NCI-H1417 (cell line): ENCODE measurements at places on chromosomes 12 and 14.

DNA sequence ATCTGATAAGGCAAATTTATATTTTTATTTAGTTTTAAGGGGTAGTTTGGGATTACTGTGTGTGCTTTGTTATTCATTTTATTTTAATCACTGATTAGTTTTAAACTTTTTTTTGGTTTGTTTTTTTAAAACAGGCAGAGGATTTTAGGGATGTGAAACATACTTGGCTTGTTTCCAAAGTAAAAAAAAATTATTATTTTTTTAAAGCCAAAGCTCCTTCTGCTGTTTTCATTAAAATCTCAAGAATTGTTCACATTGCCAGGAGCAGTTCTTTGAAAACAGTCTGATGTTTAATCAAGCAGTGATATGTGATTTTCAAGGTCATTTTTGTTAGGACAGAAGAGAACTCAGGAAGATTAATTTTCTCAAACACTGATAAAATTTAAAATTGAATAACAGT, 11.2 kb downstream of the TTC8 start:
- no peak for DNase-seq

GRCh38 chr14:31530136-31530535, 31.1 kb upstream of the NUBPL start:
- no peak for DNase-seq

- no peak for DNase-seq
These were observed 13.4 kb downstream of the ALDH2 start for GRCh38 chr12:111780166-111780565.

GRCh38 chr14:69107407-69108003, 45.4 kb downstream of the DCAF5 start:
- peak; percentile 86 for DNase-seq

DNA sequence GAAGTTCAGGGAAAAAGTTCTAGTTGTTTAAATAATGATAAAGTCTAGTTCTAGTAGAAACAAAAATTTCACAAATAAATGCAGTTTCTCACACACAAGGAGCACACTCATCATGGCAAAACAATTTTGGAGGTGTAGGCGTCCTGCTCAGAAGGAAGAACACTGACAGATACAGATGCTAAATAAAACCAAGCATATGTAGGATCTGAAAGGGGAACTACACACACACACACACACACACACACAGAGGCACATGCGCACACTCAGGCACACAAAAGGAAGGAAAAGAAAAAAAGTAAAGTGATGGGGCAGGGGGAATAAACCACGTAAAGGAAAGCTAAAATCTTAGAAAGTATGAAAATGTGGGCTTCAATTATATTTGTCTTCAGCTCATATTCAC, 117.7 kb downstream of the SOX5 start:
- DNase-seq = no peak

GRCh38 chr12:105600911-105601545, 270.5 kb downstream of the C12orf75 start:
- DNase-seq = no peak

DNA sequence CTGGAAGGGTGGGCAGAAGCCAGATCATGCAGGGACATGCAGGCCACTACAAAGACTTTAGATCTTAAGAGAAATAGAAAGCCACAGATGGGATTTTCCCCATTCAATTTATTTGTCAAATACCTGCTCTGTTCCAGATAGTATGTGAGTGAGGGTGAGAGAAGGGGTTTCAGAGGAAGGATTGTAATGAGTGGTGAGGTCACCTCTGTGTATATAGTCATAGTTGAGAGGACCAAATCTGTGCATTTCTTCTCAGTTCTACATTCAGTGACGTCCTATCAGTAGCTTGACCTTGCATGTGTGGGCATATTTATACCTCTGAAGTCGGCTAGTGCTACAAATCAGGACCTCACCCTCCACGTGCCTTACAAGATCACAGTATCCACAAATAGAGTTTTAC, 31.2 kb upstream of the RBM19 start:
- no peak for DNase-seq

GRCh38 chr12:100721169-100721568, 73.4 kb upstream of the ANO4 start:
- DNase-seq = no peak

DNA sequence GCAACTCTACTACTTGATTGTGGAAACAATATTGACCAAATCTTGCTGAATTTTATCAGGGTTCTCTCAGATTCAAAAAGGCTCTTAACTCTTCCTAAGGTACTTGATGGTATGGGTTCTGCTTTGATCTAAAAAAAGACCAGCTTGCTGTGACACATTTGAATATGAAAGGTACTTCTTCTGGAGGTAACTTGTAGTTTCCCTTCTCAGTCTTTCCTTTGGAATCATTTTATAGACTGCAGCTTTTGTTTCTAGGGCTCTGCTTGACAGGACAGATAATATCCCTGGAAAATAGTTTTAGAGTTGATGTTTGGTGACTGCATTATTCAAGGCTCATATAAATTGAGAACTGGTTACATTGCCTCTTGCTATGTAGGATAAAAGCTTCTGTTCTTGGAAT, 251.9 kb downstream of the FUT8 start:
- no peak for DNase-seq

GRCh38 chr12:110149086-110149660, 25.0 kb downstream of the IFT81 start:
- DNase-seq = no peak

- DNase-seq = no peak
These were observed 29.0 kb downstream of the SERPINA11 start for GRCh38 chr14:94423453-94424056.

DNA sequence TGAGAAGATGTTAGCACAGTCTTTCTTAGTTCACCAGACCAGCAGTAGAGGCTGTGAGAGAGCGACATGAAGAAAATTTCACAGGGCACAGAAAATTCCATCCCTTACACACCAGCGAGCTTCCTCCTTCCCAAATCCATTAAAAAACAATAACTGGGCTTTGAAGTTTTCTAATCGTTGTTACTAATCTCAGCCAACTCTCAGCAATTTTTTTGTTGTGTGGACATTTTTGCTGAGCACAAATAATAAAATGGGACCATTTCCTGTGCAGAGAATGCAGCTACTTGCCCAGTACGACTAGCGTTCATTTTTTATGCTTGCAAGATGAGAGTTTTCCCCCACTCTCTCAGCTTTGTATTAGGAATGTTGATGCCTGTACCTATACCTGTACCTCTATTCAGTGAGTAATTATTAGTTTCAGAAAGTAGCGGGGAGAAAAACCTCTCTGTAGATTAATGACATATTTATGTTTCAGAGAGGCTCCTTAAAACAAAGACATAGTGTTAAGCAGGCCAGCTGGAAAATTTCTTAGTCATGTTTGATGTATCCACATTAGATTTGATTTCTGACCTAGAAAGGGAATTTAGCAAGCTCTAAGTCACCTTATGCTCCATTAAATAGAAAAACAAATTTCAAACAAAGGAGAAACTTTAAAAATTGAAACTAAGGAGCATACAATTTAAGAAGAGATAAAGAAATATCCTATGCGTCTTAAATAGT, 146.5 kb downstream of the SRGAP1 start:
- peak; percentile 56 for DNase-seq

- DNase-seq = peak; percentile 40
These were observed 120.1 kb downstream of the TTC7B start for GRCh38 chr14:90695997-90696660.

GRCh38 chr14:76591266-76591665, 170.0 kb upstream of the VASH1 start:
- DNase-seq = no peak

GRCh38 chr12:77337362-77337761, 272.0 kb upstream of the E2F7 start:
- peak; percentile 52 for DNase-seq

GRCh38 chr14:70107309-70107708, 81.4 kb downstream of the SLC8A3 start:
- DNase-seq = no peak

DNA sequence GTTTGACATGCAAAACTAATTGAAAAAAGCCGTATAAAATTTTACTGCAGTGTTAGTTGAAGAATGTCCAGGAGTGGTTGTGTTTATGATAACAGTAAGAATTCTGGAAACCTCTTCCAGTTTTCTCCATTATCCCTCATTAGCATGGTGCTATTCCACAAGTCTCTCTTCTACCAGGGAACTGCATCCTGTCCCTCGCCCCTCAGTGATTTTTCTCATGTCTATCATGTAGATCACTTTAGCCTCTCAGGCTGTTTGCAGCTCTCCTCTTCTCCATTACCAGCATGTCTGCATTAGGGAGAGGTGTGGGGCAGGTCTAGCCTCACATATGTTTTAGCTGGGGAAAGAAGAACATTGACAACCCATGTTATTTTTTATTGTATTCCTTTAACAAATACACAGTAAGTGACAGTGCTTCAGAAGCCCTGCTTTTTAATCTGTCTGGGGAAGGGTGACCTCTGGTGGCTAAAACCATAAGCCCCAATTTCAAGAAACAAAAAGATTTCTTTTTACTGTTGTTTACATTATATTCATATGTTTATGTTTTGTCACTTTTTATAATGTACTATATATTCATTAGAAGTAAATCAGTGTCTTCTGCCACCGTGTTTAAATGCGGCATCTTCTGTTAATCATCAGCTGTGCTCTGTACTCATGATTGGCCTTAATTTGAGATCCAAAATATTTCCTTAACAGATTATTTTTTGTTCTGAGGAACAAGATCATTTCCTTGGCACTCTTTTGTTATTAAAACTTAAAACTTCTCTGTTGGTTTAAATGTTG, 70.7 kb downstream of the RASSF8 start:
- DNase-seq = peak; percentile 18
